AML-193 (cell line): ENCODE measurements at places on chromosomes 6 and 20.

DNA sequence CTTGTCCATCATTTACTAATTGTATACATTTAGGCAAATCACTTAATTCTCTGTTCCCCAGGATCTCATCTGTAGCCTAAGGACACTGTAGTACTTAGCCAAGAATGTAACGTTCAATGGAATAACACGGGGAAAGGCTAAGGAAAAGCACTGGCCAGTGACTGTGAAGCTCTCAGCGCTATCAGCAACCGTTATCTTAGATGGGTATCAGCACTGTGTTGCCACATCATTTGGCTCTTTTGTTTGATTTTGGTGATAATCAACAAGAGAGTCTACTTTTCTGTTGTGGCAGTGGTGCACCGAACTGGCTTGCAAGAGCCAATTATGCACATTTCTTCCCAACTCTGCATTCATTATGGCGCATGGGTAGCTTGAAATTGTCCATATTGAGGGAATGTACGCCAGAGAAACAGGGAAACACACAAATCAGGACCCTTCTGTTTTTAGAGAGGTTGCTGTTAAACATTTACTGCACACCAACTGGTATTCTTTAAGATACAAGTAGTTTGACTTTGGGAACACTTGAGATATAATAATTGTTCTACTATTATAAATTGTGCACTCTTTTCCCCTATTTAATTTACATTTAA lies 93.7 kb upstream of the C6orf118 start:
- no peak for DNase-seq

- DNase-seq: no peak
Observed at GRCh38 chr6:20292905-20293304, 80.6 kb upstream of the MBOAT1 start.

GRCh38 chr20:49866051-49866450 lies 49.3 kb downstream of the SPATA2 start:
- DNase-seq: no peak

- DNase-seq: no peak
Observed at GRCh38 chr6:73680289-73680918, 15.6 kb upstream of the CD109 start.

DNA sequence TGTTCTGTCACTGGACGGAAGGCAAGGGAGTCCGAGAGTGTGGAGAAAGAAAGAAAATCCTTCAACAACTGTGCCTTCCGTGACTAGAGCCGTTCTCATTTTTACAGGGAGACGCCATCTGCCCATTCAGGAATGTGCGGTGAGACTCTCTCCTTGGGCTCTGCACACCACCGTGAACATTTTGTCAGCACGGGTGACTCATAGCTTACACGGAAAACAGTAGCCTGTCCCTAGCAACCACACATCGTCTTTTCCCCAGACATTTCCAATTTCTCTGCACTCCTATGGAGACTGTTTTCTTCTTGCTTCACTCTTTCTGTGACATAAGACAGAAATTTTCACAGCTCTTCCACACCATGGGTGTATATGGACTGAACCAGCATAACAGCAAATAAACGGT lies 55.1 kb downstream of the TBXT start:
- DNase-seq: no peak

- no peak for DNase-seq
Observed at GRCh38 chr6:82013561-82014530, 233.7 kb downstream of the IBTK start.

DNA sequence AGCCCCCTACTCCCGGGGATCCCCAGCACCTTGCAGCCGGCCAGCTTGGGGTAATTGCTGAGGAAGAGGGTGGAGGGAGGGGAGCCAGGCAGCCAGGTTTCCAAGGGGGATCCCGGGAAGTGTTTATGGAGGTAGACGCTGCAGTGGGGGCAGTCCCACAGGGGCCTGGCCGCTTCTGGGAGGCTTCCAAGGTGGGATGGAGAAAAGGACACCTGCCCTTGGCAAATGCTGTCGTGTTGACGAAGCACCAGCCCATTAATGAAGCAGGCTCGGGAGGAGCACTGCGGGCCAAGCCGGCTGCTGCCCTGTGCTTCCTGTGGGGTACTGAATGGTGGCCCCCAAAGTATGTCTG lies 82.4 kb downstream of the TMEM242 start:
- no peak for DNase-seq

DNA sequence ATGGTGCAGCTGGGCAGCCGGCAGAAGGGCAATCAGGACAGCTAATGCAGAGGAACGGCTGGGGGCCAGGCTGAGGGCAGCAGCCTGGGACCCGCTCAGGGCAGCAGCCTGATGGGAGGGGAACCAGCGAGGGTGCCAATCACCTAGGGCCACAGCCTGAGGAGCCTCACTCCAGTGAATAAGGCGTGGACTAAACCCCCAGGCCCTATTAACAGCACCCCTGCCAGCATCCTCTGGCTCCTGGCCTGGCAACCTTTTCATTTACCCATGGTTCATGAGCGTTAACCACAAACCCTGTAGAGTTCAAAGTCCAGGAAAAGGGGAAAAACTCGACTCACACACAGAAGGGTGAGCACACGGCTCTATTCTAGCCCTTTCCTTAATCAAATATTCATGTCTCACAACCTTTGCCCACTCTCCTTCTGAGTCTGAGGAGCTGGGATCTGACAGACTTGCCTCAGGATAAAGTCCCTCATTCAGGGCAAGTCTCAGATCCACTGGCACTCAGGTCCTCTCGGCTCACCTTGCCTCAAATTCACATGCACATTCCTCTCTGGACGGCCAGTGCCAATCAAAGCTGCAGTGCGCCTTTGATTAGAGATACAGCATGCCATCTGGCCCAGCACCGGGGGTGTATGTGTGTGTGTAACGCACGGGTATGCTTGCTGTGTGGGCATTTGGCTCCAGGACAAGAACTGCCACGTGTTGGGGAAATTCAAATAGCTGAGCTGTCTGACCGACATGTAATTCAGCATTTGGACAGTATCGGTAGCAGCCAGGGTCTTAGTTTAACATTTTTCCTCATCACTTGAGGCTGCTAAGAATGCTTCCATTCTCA lies 86.9 kb upstream of the TRAF3IP2 start:
- DNase-seq: no peak
